ENCODE measurements at places on chromosomes 12 and 14.

DNA sequence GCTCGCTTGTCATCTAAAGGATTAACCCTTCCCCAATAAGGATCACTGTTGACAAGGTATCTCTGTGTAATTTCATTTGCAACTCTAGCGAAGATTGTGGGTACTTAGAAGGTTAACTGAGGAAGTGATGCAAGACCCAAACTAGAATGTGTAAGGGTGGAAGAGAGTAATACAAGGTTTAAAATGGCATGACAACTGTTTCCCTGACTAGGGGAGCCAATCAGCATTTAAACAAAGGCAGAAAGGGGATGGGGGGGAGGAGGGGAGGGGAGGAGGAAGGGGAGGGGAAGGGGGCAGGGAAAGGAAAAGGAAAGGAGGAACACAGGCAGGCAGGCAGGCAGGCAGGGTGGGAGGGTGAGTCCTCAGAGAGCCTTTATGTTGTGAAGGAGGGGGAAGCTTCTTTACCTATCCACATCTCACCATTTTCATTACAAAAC is 31.1 kb downstream of the NRDE2 start:
- no peak for DNase-seq

GRCh38 chr12:107241411-107241810 is 148.1 kb upstream of the CRY1 start:
- no peak for DNase-seq

- no peak for DNase-seq
Observed at GRCh38 chr12:112798048-112798760, 6.7 kb downstream of the RPH3A start.

GRCh38 chr12:127600211-127600610 is 666.8 kb upstream of the TMEM132C start:
- DNase-seq: no peak

GRCh38 chr14:95307402-95308041 is 12.2 kb downstream of the CLMN start:
- no peak for DNase-seq

- DNase-seq: no peak
Observed at GRCh38 chr12:88952562-88952942, 372.3 kb upstream of the KITLG start.

GRCh38 chr12:132282950-132283771 is 46.2 kb downstream of the GALNT9 start:
- no peak for DNase-seq

- peak; percentile 40 for DNase-seq
Observed at GRCh38 chr14:89041257-89041582, 216.8 kb downstream of the TTC8 start.

GRCh38 chr12:93748672-93749383 is 71.7 kb downstream of the CRADD start:
- no peak for DNase-seq

All from HuH-7.5 (cell line).